ENCODE measurements at places on chromosomes 13 and 19. TPM values are rescaled to one million over a fixed set of nuclear protein-coding genes. Genes with fewer than 3 reads are reported as not detected.
A peak's percentile ranks its signal among the peaks of the same experiment; 100 is the strongest.

GRCh38 chr13:75764926-75765310 lies 128.8 kb downstream of the LMO7 start:
- DNase-seq: no peak

GRCh38 chr19:17946965-17947784 lies 14.4 kb downstream of the CCDC124 start:
- DNase-seq: no peak

GRCh38 chr19:34961775-34962686 lies 2.0 kb downstream of the ZNF792 start:
- peak; percentile 6 for DNase-seq

DNA sequence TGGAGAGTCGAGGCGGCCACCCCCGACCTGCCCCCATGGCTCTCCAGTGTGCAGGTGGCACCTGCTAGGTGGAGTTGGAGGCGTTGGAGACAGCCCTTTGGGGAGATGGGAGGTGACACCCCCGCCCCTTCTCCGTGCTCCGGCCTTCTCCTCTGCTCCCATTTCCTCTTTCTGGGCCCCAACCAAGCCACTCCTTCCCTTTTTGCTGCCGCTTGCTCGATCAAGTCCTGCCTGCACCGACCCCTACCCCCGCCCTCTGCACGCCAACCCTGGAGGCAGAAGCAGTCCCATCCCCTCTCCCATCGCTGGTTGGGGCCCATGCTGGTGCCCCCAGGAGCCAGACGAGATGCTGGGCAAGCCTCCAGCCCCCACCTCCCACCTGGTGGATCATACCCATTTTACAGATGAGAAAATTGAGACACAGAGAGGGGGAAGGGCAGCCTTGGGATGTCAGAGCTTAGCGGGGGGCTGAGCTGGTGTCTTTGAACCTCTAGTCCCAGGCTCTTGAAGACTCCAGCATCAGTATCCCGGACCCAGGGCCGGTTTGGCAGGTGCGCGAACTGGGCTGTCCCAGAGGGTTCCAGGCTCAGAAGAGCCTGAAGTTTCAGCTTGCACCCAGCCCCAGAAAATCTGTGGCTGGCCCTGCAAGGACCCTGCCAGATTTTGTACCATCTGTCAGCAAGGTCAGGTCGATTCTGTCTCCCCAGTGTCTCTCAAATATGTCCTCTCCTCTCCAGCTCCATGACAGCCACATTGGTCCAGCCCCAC lies 10.3 kb downstream of the GNA15 start:
- no peak for DNase-seq

DNA sequence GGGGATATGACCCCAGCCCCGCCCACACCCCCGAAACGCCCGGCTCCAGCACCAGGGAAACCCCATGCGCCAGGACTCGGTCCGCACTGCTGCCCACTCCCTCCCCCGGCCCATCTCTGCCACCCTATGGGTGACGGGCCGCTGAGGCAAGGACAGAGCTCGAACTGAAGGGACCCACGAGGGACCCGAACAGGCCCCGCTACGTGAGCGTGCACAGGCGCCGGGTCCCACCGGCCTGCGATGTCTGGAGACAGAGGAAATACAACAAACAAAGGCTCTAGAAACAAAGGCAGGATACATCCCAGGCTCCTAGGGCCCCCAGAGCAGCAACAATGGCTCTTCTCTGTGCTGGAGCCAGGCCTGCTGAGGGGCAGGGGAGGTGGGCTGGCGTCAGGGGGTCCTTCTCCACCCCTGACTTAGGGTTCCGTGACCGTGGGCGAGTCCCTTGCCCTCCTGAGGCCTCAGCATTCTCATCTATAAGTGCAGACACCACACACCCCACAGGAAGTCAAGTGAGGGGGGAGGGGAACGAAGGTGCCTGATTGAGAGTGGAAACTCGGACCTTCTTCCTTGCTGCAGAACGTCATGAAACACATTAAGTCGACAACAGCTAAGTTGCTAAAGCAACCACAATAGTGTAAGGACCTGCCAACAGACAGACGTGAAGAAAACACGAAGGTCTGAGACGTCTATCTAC lies 3.1 kb downstream of the ABHD17A start:
- DNase-seq: no peak

DNA sequence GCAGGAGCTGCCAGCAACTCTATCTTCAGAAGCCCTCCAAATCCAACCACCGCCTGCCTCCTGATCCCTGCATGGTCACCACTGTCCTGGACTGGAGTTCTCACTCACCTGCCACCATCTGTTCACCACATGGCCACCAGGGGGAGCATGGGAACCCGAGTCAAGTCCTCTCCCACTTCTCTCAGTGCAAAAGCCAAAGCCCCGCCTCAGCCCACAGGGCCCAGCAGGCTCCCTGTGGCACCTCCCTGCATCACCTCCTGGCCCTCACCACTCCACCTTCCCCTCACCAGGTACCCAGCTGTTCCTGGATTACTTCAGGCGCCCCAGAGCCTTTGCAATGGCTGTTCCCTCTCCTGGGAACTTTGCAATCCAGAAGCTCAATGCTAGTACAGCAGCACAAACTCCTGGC lies 5.3 kb downstream of the DHPS start:
- peak; percentile 53 for DNase-seq

- DNase-seq: peak; percentile 11
These were observed 88.1 kb downstream of the ZDHHC20 start for GRCh38 chr13:21371011-21371410.

DNA sequence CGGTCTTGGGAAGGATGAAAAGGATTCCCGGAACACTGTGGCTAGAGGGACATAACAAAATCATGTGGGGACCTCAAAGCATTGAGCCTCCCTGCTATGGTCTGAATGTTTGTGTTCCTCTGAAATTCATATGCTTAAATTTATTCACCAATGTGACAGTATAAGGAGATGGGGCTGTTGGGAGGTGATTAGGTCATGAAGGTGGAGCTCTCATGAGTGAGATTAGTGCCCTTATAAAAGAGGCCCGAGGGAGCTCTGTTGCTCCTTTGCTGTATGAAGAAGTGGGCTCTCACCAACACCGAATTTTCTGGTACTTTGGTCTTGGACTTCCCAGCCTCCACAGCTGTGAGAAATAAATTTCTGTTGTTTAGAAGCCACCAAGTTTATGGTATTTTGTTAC lies 26.1 kb upstream of the DGKH start:
- no peak for DNase-seq

GRCh38 chr13:86559901-86560300 lies 760.7 kb upstream of the SLITRK6 start:
- no peak for DNase-seq

GRCh38 chr13:37476874-37477273 lies 121.7 kb downstream of the POSTN start:
- DNase-seq: no peak

DNA sequence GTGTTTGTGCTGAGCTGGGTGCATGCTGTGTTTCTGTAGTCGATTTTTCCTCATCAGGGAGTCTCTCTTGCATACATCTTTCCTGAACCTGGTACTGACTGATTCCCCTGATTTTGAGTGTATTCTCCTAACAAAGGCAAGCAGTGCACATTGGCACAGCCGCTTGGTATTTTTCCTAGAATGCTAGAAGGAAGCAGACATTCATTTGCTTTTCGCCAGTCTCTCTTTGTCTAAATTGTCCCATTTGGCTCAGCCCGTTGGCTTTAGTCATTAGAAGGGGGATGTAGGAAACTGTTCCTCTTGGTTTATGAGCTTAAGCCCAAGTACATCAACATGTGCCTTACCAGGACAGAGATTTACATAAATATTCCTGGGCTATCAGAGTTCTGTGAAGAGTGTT lies 266.1 kb upstream of the TMTC4 start:
- no peak for DNase-seq

TBCB gene
- 107 TPM for polyA plus RNA-seq

ANKLE1 gene
- 2.1 TPM for polyA plus RNA-seq

TSHZ3 gene
- 35.2 TPM for polyA plus RNA-seq

DHDH gene
- 2.0 TPM for polyA plus RNA-seq

VSTM2B gene
- not detected for polyA plus RNA-seq

A1BG gene
- 4.6 TPM for polyA plus RNA-seq

TBC1D17 gene
- polyA plus RNA-seq: 48.3 TPM

FBXL12 gene
- polyA plus RNA-seq: 26.2 TPM
